HCEC 1CT (cell line): ENCODE measurements at places on chromosomes 2 and 18.

DNA sequence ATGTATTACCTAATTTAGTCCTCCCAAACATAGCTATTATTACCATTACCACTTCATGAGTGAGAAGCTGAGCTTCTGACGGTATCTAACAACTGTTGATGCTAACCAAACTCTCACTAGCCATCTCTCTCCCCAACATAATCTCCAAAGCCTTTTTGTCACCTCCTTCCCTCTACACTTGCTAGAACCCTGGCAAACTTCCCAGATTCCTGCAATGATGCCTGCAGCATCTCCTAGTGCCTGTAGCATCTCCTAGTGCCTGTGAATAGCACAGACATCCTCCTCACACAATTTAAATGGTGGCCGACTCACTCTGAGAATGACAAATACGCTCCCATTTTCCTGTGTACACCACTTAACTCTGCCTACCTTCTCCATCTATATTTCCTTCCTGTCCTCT, 126.7 kb downstream of the STK39 start:
- no peak for DNase-seq

GRCh38 chr2:28433935-28434599, 41.4 kb downstream of the FOSL2 start:
- no peak for DNase-seq

DNA sequence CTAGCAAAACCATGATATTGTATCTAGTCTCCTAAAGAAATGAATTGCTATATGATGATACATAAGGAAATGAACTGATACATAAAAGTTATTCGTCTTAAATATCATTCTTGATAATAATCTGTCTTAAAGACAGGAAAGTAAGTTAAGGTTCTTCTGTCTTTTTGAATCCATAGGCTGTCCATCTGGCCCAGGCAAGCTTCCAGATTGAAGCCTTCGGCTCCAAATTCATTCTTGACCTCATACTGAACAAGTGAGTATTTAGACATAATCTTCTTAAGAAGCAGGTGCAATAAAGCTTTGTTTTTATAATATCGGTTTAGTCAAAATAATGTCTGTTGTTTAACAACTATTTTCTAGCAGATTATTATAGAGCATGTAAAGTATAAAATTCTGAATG, 37.7 kb downstream of the ADAM23 start:
- no peak for DNase-seq

DNA sequence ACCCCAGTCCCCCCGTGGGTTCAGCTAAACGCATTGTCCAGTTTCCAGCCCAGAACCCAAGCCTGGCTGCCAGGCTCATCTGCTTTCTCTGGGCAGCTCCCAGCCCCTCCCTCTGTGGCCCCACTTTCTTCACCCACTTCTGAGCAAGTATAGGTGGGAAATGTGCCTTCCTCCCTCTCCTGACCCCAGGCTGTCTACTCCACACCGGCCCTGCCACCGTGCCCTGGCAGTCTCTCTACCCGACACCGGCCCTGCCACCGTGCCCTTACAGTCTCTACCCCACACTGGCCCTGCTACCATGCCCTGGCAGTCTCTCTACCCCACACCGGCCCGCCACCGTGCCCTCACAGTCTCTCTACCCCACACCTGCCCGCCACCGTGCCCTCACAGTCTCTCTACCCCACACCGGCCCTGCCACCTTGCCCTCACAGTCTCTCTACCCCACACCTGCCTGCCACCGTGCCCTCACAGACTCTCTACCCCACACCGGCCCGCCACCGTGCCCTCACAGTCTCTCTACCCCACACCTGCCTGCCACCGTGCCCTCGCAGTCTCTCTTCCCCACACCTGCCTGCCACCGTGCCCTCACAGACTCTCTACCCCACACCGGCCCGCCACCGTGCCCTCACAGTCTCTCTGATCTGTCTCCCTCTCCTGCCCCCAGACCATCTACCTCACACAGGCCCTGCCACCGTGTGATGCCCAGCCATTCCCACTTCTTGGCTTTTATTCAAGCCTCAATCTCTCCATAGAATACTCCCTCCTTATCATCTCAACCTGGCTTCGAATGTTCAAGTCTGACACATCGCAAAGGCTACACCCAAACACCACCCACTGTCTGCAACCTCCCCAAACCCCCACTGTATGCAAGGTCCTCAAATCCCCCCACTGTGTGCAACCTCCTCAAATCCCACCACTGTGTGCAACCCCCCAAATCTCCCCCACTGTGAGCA, 108.9 kb downstream of the TPO start:
- DNase-seq, result no peak

GRCh38 chr2:234330902-234331301, 166.0 kb downstream of the ARL4C start:
- DNase-seq, result no peak

DNA sequence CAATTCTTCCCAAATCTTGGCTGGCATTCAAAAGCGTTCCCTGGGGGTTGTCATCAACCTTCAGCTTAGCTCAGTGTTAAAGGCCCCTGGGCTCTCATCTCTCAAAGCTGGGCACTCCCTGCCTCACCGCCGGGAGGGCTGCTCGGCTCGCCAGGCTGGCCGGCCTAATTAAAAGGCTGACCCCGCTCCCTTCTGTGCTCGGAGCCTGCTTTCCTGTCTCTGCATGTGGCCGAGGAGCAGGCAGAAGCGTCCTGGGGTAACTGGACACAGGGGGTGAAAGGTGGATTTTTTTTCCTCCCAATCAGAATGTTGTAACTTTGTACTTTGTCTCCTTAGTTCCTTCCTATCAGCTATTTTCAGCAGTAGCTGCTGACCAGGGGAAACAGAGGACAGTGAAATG, 231.1 kb downstream of the GBX2 start:
- no peak for DNase-seq

GRCh38 chr18:56645415-56646016, 5.6 kb upstream of the WDR7 start:
- DNase-seq, result peak; percentile 17

DNA sequence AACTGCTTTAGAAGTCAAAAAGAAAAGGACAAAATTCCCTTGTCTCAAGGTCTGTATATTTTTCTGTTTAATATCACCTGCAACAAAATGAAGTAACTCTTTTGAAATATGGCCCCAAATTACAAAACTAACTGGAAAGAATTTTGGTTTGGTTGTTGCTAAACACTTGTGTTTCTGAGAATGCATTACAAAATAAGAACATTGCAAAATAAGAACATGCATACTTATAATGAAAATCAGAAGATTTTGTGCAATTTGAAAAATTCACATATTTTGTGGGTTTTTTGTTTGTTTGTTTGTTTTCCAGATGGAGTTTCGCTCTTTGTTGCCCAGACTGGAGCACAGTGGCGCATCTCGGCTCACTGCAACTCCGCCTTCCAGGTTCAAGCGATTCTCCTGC, 21.8 kb downstream of the NDUFB3 start:
- no peak for DNase-seq

DNA sequence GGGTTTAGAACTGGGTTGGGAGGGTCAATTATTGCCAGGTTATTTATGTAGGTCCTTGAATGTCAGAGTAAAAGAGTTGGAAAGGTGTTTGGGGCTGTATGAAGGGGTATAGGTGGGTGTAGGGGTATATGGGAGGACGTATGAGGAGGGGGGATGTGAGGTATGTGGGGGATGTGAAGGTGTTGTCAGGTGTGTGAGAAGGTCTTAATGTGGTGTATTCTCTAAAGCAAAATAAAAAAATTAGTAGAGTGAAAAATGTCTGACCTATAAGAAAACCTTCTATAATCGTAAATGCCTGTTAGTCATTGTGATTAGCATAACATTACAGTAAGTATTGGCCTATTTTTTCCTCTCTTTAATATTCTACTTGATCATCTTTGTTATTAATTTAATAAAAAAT, 25.1 kb downstream of the ACVR2A start:
- no peak for DNase-seq

GRCh38 chr18:62784966-62785413, 69.6 kb downstream of the PHLPP1 start:
- peak; percentile 72 for DNase-seq

DNA sequence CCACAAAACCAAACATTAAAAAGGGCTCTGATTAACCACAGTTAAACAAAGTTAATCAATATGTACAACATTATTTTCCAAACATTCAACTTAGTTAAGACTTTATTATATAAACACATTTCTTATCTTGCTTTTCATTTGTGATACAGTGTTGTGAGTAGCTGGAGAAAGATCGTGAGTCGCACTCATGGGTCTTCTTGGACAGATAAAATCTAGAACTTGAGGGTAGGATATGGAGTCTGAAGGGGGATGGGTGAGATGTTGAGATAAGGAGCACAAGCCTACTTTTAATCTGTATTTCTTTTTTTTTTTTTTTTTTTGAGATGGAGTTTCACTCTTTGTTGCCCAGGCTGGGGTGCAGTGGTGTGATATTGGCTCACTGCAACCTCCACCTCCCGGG, 22.6 kb upstream of the TMEM214 start:
- no peak for DNase-seq

DNA sequence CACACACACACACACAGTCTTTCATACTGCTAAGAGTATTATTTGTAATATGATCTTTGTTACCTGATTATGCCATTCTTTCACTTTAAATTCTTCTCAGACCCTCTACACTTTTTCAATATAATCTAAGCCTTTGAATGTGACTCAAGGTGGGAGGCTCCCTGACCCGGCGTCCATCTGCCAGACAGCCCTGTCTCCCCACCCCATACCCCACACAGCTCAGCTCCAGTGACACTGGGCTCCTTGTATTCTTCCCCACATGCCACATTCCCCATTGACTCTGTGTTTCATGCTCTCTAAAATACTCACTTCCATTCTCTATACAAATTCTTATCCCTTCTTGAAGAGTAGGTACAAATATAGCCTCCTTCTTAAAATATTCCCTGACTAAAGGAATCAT, 442.2 kb downstream of the TGIF1 start:
- no peak for DNase-seq

DNA sequence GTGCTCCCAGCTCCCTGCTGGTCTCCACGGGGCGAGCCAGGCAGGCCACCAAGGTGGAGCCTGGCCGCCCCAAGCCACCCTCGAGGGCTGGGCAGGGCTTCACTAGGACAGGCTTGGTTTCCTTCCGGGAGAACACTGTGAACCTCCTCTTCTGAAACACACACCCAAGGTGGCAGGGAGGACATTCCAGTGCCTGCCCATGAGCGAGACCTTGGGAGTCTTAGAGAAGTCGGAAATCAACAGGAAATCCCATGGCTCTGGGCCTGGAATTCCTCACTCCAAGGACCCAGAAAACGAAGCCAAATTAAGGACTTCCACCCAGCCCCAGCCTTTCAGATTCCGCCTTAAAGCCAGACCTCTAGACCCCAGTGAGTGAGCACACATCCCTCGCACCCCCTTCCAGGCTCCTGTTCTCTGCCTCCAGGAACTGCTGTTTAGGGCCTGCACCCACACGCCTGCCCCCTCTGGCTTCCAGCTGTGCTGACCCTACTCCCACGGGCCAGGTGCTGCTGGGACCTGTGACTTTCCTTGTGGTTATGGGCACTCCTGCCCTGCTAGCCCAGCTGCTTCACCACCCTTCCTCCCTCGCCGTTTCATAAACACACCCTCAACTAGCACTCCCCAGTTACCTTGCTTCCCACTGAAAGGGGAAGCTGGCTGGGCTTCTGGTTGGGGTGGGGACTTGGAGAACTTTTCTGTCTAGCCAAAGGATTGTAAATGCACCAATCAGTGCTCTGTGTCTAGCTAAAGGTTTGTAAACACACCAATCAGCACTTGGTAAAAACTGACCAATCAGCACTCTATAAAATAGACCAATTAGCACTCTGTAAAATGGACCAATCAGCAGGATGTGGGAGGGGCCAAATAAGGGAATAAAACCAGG, 13.7 kb downstream of the GPR17 start:
- no peak for DNase-seq

DNA sequence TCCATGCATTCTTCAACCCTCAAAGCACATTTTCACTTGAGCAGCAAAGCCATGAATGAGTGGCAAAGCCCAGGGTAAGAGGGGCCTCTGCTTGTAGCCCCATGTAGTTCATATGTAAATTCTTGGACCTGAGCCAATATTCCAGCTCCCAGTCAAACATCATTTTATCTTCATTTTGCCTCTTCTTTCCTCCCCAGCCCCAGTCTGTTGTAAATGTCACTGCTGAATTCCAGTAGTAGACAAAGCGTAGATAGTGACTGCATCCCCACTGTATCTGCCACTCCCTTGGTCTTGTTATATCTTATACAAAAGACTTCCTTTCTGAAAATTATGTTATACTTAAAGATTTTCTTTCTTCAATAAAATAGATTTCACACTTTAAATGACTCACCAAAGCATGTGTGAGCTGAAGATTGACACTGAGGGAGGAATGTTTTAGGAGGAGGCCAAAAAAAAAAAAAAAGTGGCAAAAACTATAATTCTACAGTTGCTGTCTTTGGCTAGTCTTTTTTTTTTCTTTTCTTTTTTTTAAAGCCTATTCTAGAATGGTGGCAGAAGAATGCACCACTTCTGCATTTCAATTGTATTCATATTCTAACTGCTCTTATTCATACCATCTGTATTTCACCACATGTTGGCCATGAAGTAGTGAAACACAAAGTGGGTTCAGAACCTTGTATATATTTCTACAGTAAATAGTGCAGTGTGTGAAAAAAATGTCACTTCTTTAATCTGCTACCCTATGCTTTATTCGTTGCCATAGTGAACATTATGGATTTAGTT, 306.1 kb downstream of the CPS1 start:
- no peak for DNase-seq

- DNase-seq, result no peak
Measured at GRCh38 chr2:54591551-54591950, 131.9 kb upstream of the EML6 start.

DNA sequence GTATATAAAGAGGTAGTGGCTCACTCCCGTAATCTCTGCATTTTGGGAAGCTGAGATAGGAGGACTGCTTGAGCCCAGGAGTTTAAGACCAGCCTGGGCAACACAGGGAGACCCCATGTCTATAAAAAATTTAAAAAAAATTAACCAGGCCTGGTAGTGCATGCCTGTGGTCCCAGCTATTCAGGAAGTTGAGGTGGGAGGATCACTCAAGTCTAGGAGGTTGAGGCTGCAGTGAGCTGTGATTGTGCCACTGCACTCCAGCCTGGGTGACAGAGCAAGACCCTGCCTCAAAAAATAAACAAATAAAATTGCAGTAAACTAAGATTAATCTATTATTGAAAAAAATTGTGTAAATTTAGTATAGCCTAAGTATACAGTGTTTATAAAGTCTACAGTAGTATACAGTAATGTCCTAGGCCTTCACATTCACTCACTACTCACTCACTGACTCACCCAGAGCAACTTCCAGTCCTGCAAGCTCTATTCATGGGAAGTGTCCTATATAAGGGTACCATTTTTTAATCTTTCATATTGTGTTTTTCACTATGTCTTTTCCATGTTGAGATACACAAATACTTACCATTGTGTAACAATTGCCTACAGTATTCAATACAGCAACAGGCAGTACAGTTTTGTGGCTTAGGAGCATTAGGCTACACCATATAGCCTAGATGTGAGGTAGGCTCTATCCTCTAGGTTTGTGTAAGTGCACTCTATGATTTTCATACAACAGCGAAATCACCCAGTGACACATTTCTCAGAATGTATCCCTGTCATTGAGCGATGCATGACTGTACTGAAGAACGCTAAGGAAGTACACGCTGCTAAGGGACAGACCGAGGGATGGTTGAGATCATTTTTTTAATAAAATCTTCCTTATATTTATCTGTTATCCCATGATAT, 10.4 kb upstream of the MAP4K3 start:
- peak; percentile 30 for DNase-seq
